ENCODE measurements at places on chromosomes 1 and 21.

DNA sequence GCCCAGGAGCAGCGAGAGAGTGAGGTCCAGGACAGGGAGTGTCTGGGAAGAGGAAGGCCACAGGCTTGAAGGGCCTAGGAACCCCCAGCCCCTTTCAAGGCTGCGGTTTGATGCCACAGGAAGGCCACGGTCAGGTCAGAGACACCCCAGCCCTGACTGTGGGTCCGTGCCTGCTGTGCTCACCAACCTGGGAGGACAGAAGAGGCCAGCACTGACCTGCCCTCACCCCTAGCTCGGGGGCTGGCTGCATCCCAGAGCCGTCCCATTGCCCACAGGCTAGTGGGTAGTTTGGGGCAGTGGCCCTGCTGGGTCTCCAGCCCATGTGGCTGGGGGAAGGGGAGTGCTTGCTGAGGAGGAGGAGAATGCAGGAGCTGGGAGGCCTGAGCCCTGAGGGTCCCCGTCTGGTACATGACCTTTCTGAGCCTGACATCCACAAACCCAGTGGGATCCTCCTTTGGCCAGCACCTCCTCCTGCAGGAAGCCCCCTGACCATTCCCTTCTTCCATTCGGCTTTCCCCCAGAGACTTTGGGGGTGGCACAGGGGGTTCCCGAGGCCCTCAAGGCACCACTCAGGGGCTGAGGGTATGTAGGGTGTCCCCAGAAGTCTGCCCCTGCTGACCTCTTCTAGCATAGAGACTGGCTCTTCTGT is 54.3 kb downstream of the WNT9A start:
- no peak for DNase-seq

DNA sequence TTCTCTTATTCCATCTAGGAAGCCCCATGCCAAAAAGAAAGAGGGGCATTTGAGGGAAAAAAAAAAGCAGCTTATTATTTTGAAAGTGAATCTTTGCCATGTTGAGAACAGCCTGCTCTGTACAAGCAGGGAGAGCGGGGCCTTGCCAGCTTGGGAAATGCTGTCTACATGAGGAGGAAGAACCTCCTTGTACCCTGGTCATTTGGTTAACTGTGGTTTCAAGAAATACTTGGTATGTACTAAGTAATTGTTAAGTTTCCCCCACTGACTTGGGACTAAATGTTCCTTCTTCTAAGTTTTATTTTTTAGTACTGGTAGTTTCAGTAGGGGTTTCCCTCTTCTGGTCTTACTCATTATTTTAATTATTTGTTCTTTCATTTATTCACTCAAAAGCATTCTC is 144.1 kb upstream of the HOOK1 start:
- no peak for DNase-seq

DNA sequence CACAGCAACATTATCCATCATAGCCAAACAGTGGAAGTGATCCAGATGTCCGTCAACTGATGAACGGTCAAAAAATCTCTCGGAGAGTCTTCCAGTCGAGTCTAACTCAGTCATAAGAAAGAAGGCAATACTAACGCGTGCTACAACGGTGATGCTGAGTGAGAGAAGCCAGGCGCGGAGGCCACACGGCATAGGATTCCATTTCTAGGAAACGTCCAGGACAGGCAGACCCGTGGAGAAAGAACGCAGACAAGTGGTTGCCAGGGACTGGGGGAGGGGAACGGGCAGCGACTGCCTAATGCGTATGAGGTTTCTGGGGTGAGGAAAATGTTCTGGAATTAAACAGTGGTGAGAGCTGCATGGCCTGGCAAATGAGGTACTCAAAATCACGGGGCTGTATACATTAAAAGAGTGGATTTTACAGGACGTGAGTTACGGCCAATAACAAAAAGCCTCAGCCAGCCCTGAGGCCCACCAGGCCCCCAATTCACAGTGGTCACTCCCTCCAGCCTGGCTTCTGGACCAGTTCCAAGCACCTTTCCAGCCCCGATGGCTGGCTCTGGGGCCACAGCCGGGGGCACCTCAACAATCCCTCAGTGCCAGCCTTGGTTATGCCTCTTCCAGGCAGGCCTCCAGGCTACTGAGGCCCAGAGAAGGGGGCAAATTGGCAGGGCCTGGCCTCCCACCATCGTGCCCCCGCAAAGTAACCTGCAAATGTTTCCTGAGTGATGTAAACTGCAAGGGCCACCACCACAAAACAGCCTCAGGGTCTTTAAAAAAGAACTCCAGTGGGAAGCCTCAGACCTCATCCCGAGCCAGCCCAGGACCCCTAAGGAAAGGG is 3.4 kb downstream of the WNT9A start:
- no peak for DNase-seq

GRCh38 chr1:203702130-203702577 is 62.8 kb upstream of the LAX1 start:
- peak; percentile 63 for DNase-seq

DNA sequence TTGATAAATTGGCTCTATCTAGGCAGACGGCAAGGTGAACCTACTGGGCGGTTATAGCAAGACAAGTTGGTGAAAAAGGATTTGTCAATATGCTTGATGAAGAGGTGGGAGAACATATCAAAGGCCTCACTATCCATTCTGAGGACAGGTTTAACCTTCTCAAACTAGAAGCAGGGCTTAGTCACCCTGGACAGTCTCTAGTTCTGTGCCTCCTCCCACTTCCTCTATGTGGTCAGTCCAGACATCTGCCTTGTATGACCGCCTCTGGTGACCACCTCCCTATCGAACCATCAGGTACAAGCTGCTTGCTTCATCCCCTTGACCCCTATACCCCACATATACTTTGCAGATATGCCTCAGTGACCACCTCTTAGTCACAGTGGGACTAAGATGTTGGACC is 2.3 kb upstream of the SCYL3 start:
- DNase-seq: no peak

DNA sequence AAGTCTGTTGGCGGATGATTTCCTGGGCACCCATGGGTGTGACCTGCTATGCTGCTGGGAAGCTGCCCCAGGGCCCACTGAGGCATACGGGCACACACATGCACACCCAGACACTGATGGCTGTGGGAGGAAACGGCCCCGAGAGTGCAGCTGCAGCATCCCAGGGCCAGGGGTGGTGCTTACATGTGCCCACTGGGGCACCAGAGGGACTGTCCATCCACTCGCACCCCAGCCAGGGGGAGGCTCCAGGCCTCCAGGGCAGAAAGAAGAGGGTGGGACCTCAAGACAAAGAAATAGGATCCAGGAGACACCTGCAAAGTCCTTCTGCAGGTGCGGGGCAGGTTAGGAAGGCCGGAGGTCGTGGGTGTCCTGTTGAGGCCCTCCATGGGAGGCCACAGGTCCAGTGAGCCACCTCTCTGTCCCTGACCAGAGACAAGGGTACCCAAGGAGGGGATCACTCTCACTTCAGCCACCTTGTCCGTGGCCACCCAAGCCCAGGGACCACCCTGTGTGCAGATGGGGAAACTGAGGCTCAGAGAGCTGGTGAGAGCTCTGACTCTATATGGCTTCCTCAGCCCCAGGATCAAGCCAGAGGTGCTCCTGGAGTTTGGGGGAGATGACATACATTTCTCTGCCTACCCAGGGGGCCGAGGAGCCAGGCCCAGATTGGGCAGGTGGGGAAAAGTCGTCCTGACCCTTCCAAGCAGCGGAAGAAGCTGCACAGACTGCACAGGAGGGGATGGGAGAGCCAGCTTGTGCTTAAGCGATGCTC is 57.1 kb downstream of the WNT9A start:
- no peak for DNase-seq

DNA sequence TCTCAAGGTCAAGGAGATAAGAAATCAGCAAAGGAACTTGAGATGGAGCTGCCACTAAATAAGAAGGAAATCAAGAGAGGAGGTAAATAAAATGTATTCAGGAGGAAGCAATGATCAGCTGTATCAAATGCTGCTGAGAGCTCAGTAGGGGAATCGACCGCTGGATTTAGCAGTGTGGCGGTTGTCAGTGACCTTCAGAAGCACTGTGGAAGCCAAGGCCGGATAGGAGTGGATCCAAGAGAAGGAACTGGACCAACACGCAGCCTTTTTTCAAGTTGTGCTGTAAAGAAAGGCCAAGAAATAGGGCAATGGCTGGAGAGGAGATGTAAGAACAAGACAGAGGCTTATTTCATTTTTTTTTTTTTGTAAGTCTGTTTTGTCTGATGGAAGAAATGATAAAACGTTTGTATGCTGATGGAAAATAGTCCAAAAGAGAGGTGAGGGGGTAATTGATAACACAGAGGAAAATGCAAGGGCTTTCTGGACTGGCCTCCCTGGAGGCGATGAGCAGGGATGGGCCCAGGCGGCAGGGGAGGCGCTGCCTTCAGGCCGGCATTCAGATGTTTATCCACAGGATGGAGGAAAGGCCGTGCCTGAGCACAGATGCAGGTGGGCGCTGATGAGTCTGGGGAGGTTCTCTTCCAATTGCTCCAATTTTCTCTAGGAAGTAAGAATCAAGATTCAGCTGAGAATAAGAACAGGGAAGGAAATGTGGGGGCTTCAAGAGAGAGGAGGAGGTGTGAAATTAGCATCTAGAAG is 17.5 kb upstream of the FAM43B start:
- DNase-seq: no peak

DNA sequence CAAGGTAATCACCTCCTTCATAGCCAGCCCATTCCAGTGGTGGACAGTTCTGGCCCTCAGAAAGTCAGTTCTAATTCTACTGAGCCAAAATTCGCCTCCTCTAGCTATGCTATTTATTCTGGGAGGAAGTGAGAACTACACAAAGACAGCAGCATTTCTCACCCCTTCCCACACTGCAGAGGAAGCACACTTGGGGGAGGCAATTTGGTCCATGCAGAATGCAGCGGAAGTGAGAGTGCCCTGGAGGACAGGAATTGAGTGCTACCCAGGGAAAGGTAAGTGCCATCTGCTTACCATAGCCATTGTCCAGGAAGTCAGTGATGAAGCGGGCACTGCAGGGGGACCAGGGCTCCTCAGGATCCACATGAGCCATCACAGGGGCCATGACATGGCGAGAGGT is 3.7 kb downstream of the ADAMTS4 start:
- DNase-seq: no peak

GRCh38 chr1:198272492-198272891 is 115.7 kb downstream of the NEK7 start:
- no peak for DNase-seq

- DNase-seq: no peak
Measured at GRCh38 chr1:4571263-4571662, 83.1 kb upstream of the AJAP1 start.

DNA sequence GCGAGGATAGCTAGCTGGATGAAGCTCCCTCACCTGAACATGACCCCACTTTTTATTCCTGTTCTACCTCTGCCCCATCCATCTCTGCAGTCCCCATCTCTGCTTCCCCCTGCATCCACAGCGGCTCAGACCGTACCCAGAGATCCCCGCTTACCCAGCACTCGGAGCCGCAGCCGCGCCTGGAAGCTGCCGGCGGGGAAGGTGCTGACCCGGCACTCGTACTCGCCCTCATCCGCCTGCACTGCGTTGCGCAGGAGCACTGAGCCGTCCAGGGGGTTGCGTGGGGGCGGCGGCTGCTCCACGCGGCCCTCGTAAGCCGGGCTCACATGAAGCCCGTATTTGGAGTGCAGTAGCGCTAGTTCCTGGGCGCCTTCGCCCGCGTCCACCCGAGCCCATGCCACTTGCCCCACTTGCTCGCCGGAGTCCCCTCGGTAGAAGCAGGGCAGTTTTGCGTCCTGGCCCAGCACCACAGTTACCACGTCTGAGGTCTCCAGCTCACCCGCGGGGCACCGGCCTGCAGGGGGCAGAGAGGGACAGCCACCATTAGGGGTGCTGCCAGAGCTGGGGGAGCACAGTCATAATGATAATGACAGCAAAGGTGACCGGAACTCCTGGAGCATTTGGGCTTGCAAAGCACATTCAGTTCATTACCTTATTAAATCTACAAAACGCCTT is 9.8 kb downstream of the NECTIN4 start:
- DNase-seq: no peak

DNA sequence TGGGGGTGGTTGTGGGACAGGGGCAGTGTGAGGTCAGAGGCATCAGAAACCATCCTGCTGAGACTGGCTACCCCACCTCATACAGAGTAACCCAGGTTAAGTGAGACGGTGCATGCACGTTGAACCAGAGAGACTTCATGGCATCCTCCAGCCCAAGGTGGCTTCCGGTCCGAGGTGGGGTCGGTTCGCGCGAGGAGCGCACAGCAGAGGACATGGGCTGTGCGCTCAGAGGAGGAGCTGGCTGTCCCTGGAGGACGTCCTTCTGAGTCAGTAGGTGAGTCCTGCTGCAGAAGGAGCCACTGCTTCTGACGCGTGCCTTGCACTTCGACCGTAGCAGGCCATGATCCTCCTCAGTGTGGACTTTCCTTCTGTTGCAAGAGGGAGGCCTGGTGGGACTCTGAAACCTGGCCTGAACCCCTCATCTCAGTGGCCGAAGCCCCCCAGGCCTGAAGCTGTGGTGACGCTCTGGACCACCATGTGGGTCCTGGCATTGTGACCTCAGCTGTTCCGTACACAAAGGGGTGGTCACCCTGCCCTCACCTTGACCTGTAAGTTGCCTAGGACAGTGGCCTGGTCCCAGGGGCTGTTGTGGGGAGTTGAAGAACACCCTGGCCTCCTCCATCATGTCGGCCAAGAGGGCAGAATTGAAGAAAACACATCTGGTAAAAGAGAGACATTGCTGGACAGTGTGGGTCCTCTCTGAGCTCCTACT is at the start of gene TEX35:
TEX35 (plus strand) TSS at position 544 of the 712 bp plus-strand sequence; CDS start at position 624, 80 bp downstream.
- DNase-seq: no peak

DNA sequence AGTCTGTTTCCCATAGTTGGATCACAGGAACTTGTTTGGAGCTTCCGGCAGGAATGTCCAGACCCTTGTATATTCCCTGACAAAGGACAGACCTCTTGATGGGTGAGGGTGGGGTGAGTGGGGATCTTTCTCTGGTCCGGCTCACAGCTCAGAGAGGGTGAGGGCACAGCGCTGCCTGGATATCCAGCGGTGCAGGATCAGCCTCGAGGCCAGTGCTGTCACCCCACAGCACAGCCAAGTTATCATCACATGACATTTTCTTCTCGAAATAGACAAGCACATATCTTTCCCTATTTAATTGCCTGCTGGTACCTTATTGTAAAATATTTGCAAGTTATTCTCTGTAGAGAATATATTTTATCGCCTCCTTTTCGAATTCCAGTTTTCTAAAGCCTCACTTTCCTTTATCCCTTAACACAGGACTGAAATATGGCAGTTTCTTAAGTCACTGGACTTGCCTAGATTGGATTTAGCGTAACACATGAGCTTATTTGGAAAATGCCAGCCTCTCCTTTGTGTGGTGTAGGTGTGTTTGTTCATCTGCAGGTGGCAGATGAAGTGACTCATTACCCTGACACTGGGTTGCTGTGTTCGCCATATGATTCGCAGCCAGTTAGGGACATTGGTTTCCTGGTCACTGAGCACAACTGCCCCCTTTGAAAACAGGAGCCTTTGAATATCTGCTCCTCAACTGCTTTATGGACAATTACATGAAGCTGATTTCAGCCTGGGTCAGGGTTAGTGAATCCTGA is 21.4 kb downstream of the CLIC6 start:
- no peak for DNase-seq

DNA sequence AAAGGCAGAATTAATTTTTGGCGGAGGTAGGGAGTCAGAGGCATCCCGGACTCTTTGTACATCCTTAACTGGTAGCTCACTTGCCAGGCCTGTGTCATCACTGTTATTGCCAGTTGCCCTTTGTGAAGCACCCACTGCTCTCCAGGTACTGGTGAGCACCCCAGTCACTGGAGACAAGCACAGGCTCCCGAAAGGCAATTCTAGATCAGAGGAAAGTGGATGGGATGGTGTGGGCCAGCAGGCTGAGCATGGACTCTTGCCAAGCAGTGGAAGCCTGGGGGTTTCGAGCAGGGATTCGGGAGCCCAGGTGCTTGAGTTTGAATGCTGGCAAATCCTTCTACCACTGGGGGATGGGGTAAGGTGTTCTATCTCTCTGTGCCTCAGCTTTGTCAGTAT is 551.1 kb downstream of the MATN1 start:
- DNase-seq: no peak

GRCh38 chr1:152052606-152053005 is 15.8 kb upstream of the S100A11 start:
- peak; percentile 79 for DNase-seq
